Stimulated activated CD8-positive, alpha-beta memory T cell treated with anti-CD3 and anti-CD28 coated beads, Interleukin-2, amount 100 ng/mL, for 1 hour (primary cell): ENCODE measurements at places on chromosomes 2 and 18.

DNA sequence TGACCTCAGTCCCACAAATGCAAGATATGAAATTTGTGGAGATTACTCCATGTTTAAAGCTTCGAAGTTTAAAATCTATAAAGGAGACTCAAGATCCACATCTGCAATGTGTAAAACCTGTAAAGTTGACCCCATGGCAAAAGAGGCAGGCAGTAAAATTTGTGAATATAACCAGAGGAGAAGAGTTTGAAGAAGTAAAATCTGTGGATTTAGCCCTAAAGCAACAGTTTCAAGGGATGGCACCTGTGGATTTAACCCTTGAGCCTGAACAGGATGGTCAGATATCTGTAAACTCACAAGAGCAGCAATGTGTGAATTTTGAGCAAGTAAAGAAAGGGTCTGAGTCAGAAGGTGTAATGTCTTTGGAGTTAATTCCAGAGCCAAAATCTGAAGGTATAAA is 11.2 kb upstream of the ZNF512 start:
- no peak for DNase-seq

DNA sequence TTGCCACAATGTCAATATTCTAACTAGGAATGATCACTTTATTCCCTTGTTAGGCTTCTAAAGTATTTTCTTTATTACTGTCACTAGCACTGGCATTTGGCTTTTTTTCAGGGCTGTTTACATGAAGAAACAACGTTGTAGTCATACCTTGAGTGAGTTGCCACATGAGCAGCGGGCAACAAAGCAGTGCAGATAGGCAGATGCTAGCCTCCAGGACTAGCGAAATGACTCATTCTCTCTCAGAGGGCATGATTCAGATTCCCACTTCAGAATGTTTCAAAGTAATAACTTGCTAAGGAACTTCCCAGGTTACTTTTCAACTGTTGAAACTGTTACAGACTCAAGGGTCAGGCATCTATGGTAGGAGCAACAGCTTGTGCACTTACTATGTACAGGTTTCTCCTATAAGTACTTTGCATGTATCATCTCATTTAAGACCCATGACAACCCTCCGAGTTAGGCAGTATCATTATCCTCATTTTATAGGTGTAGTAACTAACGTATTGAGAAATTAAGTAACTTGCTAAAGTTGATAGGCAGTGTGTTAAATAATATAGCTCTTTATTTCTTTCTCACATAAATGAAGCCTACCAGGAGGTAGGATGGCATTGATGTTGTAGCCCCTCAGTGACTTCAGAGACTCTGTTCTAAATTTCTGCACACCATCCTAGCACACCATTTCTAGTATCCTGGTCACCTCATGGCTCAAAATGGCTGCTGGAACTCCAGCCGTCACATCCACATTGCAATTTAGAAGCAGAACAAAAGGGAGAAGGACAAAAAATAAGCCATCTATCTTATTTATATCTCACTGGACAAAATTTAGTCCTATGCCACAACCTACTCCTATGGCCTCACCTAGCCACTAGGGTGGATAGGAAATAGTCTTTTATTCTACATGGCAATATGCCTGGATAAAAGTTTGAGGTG is 83.3 kb downstream of the ICOS start:
- DNase-seq = no peak

GRCh38 chr2:171293661-171294060 is 133.0 kb upstream of the TLK1 start:
- DNase-seq = no peak

GRCh38 chr2:234981197-234982095 is 29.6 kb downstream of the SH3BP4 start:
- no peak for DNase-seq

GRCh38 chr2:239979243-239980023 is 45.7 kb downstream of the NDUFA10 start:
- no peak for DNase-seq

- no peak for DNase-seq
Observed at GRCh38 chr18:79452190-79452990, 56.7 kb downstream of the NFATC1 start.

GRCh38 chr18:13581496-13582177 is 144.7 kb downstream of the FAM210A start:
- DNase-seq = no peak

- no peak for DNase-seq
Observed at GRCh38 chr2:152410165-152410597, 75.2 kb downstream of the FMNL2 start.

GRCh38 chr2:187338679-187339121 is 109.4 kb downstream of the CALCRL start:
- no peak for DNase-seq

DNA sequence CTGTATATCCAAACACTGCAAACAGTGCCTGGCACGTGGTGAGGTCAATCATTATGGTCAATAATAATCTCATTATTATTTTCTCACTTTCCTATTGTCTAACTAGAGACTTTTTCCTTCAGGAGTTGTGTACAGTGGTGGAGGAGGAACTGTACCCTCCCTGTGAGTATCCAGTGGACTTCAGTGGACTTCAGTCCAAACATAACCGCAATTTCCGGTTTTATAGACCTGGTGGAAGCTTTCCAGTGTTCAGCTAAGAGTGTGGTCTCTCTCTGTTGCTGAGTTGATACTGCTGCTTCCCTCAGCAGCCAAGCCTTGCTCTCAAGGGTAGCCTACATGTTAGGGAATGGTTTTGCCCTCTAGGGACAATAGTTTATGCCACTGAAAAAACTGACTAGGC is 447.1 kb downstream of the TMEM182 start:
- no peak for DNase-seq

DNA sequence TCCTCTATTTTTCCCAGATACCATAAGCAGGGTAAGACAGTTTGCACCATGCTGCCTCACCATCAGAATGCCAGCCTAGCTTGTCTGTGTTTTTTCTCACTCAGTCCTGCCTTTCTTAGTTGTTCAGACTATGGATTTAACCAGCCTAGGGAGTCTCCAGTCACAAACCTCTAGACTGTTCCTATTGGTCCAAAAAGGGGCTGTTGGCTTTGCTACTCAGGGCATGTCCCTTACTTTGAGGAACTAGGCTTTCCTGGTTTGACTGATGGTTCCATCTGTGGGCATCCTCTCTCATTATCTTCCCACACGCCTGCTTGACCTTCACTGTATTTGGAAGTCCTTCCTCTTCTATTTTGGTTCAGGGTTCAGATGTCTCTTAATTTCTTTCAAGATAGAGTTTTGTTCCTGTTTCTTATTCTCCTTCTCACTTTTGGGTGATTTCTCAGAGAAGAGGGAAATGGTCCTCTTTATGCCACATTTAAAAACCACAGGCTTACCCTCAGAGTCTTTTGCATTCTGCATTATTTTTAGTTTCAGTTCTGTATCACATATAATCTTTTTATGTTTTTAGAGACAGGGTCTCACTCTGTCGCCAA is 31.3 kb upstream of the TMEM131 start:
- no peak for DNase-seq

DNA sequence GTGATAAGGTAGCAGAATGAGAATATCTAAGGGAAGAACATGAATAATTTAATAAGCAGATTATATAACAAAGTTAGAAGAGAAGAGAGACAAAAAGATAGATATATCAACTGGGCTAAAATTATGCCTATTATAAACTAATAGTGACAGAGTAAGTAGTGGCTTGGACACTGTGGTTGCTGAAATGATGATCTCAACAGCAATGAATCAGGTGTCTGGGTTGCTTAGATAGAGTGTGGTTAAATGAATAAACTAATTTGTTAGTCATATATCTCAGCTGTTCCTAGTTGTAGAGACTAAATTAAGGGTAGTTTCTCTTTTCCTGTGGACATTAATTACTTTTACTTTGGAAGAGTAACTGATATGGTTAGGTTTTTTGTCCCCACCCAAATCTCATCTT is 1485.4 kb upstream of the CELF4 start:
- no peak for DNase-seq

DNA sequence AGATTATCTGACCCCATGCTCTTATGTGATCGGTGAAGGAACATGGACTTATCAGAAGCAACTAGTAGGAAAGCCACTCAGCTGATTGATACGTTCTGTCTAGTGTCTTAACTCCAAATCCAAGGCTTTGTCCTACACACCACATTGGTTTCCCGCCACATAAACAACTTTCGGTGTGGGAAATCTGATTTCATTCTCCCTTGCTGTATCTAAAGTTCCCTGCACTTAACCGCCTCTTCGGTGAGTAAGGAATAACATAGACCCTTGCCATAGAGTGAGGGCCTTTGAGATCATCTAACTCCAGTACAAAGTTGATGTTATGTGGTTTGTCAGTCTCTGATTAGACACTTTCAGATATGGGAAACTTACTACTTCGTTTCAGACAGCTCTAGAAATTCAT is 538.2 kb upstream of the TNP1 start:
- DNase-seq = no peak

- no peak for DNase-seq
Observed at GRCh38 chr2:150495993-150496627, 8.6 kb upstream of the RND3 start.

GRCh38 chr18:54558609-54559585 is 32.1 kb upstream of the DYNAP start:
- no peak for DNase-seq

GRCh38 chr18:45920367-45920766 is 46.8 kb downstream of the EPG5 start:
- no peak for DNase-seq

- DNase-seq = no peak
Observed at GRCh38 chr2:216911886-216912285, 52.0 kb upstream of the TNP1 start.

DNA sequence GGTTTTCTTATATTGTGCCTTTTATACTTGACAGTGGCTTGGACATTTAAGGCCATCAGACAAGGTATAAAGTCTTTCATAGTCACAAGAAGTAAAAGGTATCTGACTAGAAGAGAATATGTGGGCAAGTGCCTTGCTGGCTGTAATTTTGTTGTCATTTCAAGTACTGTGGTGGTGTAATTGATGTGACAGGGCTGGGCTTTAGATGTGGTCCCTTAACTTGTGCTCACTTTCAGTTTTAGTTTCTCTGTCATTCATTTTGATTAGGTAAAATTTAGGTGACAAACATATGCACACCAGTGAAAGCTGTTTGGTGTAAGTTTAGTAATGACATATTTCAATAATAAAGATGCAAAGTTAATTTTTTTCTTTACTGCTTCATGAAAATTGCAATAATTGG is 31.2 kb upstream of the TBR1 start:
- DNase-seq = no peak

DNA sequence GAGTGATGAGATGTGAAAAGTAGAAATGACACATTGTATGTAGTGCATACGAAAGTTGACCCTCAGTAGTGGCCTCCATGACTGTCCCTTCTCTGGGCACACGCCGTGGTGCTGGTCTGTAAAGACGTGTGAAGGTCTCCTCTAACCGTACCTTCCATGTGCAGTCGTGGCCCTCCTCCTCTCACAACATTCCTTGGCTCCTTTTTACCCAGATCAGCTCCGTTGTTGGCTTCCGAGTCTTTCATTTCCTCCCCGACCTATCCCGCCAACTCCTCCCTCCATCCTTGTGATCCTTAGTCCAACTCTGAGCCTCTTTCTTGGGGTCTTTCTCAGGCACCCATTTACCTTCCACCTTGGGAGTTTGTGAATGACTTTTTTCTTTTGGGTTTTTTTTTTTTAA is 160.4 kb upstream of the BCL2L11 start:
- DNase-seq = no peak

DNA sequence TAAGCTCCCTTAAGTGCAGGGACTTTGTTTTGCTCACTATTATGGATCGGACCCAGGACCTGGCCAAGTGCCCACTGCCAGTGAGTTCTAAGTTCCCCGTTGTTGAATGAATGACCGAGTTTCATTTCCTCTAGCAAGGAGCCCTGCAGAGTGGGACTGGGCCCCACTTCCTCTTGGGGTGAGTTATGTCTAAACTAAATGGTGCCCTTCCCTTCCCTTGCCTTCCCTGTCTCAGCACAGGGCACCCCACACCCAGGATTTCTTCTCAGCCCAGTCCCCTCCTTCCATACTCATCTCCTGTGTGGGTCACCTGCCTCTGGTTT is 195.3 kb upstream of the HS6ST1 start:
- DNase-seq = no peak

GRCh38 chr18:49731860-49732311 is 81.4 kb downstream of the ACAA2 start:
- no peak for DNase-seq

DNA sequence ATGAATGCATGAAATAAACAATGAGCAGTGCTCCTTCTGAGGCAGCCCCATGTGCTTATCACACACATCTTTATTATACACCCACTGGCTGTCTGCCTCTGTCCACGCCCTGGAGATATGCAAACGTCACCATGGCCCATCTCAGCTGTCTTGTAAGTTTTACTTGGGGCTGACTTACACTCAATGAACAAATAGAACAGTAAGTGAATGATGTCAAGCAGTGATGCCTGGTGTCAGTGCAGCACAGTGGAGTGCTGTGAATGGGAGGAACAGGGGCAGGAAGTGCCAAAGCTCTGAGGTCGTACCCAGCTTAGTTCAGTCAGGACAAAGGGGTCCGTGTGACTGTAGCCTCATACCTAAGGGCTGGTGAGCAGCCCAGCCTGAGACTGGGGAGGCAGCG is 659.5 kb upstream of the HS6ST1 start:
- DNase-seq = no peak

GRCh38 chr2:239201884-239202283 is 198.9 kb downstream of the HDAC4 start:
- DNase-seq = no peak

DNA sequence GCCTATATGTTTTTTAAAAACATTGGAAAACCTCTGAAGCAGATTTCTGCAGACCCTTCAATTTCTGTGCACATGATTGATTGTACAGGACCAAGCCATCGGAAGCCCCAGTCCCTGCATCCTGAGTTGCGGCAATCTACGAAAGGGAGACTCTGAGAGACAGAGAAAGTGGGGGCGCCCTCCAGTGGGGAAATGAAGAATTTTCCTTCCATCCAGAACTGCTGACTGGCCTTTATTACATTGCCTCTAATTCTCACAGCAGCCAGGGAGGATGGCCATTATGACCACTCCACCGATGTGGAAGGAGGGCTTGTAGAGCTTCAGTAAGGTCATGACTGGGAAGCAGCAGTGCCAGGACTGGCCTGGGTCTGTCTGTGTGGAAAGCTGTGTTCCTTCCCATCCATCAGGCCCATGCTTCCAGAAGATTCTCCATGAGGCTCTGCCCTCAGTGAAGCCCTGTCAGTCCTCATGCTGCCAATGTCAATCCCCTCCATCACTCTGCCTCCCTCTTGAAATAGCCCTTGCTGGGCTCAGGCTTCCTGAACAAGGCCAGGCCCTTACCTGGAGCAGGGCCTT is 20.0 kb upstream of the RESP18 start:
- peak; percentile 36 for DNase-seq

DNA sequence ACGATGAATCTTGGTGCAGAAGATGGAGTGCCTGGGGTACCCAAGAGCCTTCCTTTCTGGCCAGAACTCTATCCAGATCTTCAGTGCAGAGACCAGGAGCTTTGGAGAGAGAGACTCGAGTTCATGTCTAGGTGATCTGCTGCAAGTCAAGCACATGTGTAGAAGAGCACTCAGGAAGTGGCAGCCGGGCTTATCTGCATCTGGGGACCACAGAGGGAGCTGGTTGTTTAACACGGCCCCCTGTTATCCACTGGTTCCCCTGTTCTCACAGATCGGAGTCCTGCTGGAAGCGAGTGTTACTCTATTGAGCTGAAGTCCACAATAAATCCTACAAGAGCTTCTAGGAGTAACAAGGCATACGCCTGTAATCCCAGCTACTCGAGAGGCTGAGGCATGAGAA is 128.3 kb downstream of the ACOXL start:
- DNase-seq = no peak

- DNase-seq = no peak
Observed at GRCh38 chr2:151523850-151524249, 114.1 kb downstream of the RIF1 start.

GRCh38 chr18:5628512-5629255 is 84.9 kb upstream of the EPB41L3 start:
- DNase-seq = no peak
